Stimulated activated CD4-positive, alpha-beta T cell treated with anti-CD3 and anti-CD28 coated beads, Interleukin-2, amount 100 ng/mL, for 24 hours (primary cell): ENCODE measurements at places on chromosomes 2 and 18.

- peak; percentile 28 for DNase-seq
Measured at GRCh38 chr18:63290821-63291200, 28.8 kb downstream of the BCL2 start.

DNA sequence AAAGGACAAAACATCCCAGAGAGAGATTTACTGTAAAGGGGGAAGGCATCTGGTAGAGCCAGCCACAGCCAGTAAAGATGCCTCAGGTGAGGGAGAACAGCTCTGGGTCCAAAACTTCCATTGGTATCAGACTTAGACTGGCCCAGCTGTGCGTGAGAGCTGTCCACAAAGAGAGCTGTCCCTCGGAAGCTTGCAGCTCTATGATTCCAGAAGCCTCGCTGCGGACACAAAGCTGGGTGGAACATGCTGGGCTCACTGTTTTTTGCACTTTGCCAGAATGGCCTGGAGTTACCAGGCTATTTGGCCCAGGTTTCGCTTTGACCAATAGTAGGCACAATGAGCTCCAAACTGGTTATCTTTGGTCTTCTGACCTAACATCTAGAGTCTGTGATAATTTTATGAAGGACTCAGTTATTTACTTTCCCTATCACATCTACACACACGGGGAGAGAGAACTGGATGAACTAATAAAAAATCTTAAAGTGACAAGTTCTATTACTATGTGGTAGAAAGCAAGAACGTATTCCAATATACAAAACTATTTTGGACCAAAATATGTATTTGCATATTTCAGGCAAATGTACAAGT is 101.9 kb downstream of the DNER start:
- no peak for DNase-seq

DNA sequence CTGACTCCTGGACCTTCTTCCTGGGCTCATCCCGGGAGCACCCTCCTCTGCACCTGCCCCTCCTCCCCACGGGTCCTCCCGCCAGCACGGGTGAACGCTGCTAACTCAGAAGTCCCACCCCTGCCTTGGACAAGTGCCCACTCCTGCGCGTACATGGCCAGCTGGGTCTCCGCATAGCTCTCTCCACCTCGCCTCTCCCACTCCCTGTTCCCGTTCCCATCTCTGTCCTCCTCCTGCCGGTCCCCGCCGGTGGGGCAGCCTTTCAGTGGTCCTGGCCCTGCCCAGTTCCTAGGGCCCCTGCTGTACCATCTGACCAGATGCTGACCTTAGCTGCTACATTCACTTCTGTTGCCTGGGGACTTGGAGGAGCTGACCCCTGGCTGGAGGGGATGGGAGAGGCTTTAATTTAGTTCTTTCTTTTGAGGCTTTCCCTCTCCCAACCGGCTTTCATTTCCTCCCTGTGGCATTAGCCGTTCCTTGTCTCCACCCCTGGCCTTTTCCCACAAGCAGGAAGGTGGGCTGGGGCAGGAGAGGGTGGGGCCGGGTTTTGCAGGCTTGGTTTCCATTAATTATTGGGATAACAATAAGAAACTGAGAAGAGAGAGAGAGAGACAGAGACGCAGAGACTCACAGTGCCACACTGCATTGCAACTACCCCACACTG is 136.1 kb downstream of the SH3BP4 start:
- DNase-seq = no peak

DNA sequence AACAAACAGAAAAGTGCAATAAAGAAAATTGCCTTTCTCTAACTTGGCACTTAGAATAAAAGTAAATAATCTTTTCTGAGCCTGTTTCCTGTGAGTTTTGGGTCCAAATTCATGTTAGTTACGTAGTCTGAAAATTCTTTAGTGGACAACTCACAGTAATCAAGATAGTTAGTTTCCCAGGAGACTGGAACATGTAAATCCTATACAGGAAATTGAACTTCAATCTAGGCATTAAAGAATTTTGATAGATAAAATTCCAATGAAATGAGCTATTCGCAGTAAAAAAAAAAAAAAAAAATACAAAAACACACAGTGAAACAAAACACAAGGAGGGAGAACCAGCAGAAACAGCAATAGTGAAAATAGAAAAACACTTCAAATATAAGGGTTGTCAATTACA is 83.8 kb upstream of the REG3G start:
- DNase-seq = no peak

DNA sequence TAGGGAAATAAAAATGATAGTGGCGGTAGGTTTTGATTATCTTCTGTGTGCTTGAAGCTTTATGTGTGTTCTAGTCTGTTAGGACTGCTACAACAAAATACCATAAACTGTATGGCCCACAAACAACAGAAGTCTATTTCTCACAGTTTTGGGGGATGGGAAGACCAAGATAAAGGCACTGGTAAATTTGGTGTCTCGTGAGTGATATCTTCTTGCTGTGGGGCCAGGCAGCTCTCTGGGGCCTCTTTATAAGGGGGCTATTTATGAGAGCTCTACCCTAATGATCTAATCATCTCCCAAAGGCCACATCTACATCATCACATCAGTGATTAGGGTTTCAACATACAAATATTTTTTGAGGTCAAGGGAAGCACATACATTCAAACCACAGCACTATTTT is 86.8 kb upstream of the SPHKAP start:
- no peak for DNase-seq

DNA sequence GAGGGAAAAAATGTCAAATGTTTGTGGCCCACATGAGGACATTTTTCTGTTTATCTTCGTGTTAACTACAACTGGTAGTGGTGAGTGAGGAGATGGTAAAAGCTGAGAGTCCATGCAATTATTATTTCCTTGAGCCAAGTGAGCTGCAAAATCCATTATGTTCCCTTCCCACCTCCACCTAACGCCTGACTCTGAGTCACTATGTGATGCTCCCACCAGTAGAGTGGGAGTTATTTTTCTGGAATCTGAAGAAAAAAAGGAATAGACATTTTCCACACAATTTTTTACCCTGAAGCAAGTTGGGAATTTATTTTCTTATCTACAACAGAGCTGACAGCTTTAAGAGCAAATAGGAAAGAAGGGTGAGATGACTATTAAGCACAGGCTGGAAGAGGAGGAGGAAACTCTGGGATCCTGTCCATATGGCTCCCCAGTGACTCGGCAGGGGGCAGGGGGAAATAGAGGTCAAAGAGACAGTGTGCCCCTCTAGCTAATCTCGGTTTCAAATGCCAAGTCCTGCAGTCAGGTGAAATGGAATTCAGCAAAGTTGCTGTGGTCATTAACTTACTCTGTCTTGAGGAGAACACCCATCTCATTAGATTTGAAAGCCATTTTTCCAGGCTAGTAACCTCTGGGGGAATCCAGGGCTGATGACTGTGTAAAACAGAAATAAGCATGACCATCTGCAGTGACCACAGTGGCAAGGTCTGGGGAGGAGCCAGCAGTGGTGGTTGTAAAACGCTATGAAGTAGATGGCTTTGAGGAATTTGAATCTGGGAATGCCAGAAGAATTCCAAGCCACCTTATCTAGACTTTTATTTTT is 463.9 kb downstream of the STK39 start:
- DNase-seq = no peak

DNA sequence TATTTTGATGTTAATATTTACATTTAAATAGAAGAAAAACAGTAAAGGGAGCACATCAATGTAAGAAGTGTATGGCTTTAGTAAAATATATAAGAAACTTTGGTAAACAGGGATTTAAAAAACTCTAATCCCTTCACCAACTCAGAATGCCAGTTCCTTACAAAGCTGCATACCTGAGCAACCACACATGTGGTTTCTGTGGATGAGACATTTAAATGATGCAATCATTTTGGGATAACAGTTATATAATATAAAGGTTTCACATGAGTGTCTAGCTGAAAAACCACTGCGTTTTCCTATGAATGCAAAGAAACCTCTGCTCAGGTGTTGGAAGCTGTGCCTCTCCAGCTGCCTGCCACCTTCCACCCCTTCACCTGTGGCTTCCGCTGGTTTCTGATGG is 209.1 kb upstream of the REV1 start:
- DNase-seq = no peak
